Activated T-helper 1 cell treated with Interleukin-2 at 50 U/mL for 16 hours (primary cell): ENCODE measurements at places on chromosomes 1 and 21.

GRCh38 chr21:38459490-38459889 is 38.8 kb downstream of the ERG start:
- DNase-seq = no peak

GRCh38 chr1:176786274-176786673 is 323.3 kb downstream of the PAPPA2 start:
- no peak for DNase-seq

DNA sequence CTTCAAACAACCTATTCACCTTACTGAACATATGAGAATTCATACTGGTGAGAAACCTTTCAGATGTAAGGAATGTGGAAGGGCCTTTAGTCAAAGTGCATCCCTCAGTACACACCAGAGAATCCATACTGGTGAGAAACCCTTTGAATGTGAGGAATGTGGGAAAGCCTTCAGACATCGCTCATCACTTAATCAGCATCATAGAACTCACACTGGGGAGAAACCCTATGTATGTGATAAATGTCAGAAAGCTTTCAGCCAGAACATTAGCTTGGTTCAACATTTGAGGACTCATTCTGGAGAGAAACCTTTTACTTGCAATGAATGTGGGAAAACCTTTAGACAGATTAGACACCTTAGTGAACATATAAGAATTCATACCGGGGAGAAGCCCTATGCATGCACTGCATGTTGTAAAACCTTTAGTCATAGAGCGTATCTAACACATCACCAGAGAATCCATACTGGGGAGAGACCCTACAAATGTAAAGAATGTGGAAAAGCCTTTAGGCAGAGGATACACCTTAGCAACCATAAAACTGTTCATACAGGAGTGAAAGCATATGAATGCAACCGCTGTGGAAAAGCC is 13.2 kb upstream of the EXO5 start:
- no peak for DNase-seq

DNA sequence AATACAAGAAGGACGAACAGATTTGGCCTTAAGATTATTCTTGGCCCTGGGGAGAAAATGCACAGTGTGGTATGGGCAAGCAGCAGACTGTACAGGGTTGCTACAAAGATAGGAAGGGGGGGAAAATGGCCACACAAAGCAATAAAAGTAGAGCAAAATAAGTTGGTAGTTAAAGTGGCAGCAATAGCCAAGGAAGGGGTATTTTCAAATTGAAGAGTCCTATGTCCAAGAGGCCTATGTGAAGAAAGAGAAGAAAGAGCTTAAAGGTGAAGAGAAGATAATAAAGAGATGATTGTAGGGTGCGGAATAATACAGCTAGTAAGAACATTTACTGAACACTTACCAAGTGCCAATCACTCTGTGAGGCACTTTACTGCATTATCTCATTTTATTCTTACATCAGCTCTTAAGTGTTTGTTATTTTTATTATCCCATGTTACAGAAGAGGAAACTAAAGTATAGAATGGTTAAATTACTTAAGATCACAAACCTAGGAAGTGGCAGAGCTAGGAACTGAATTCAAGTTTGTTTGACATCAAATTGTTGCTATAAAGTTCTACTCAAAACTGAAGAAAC is 88.1 kb upstream of the TTC39A start:
- no peak for DNase-seq

DNA sequence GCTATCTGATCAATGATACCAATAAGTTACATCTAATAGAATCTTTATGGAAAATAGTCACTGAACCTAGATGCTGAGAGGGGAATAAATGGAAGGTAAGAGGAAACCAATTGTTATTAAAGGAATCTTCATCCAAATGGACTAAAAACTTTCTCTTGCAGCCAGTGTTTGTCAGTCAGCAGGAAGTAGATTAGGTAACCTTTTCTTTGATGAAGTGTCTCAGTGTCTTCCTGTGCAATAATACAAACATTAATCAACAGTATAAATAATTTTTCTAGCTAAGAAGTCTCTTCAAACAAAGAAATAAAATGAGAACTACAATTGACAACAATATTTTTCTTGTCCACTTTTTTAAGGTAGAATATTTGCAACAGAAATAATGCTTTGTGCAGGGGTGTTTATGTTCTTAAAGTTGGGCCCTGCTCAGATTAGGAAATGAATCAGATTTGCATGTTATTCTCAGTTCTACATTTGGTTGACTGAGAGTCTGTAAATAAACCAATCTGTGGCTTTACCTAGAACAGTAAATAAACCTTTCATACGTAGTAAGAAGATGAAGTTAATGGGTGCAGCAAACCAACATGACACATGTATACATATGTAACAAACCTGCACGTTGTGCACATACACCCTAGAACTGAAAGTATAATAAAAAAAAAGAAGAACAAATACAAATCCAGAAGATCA is 391.4 kb downstream of the MRPL39 start:
- no peak for DNase-seq

DNA sequence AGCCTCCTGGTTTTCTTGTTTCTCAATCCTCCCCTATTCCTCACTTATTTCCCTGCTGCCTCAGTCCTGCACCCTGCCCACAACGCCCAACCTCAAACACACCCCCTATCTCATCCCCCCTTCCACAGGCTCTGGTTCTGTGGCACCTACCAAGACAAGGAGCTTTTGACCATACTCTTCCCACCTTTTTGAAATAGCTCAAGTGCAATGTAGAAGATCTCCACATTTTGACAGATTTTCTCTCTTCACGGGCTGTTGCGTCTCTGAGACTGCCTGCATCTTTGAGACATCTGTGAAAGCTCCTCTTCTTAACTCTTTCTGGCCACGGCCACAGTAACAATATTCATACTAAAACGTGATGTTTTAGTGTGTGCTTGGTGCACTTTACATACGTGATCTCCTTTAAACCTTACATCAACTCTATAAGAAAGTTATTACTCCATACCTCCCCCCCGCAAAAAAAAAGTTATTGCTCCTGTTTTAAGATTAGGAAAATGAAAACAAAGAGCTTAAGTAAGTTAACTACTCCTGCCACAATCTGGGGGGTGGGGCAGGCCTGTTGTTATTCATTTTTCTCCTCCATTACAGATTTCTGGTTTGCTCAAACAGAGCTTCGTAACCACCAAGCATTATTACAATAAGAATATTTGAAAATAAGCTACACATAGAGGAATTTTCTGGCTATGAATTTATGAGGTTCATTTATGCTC is 1.8 kb upstream of the SERBP1 start:
- no peak for DNase-seq

- no peak for DNase-seq
Observed at GRCh38 chr1:60255565-60255964, 182.0 kb upstream of the C1orf87 start.

DNA sequence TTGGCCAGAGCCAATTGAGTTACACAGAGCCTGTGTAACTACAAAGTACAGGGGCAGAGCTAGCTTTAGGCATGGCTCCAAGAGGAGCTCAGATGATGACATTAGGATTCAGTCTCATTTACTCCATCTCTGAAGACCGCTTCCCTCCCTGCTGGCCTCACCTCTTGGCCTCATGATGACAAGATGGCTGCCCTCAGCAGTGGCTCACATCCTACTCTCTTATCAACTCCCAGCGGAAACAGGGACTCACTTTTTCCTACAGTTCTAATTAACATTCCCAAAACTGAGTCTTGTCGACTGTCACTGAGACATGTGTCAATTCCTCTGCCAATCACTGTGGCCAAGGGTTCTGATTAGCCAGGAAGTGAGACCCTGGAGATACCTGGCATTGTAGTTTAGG is 59.4 kb upstream of the ECE1 start:
- DNase-seq = no peak

- no peak for DNase-seq
Observed at GRCh38 chr1:19846338-19846737, 31.3 kb upstream of the RNF186 start.

- no peak for DNase-seq
Observed at GRCh38 chr1:18380288-18380687, 100.4 kb upstream of the KLHDC7A start.

GRCh38 chr1:2637442-2638145 is 4.8 kb upstream of the MMEL1 start:
- no peak for DNase-seq

DNA sequence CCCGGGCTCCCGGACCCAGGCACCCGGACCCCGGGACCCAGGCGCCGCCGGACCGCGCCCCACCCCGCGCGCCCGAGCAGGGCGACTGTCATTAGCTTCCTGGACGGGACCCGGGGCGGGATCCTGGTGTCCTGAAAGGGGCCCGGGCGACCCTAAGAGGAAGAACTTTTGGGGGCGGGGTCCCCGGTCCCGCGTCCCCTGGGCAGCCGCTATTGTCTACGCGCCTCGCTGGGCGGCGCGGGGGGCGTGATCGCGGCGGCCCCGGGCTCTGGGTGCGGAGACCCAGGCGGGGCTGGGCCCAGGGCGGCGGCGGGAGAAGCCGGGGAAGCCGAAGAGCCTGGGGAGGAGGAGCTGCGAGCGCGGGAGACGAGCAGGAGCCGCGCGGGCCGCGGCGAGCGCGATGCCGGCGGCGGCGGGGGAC is 465 bp downstream of the HUNK start:
- DNase-seq = no peak

GRCh38 chr1:176193023-176193422 is 14.1 kb downstream of the COP1 start:
- no peak for DNase-seq

GRCh38 chr1:16243936-16244649 is 7.1 kb upstream of the CPLANE2 start:
- DNase-seq = peak; percentile 52

GRCh38 chr1:85115933-85116332 is 67.6 kb upstream of the MCOLN3 start:
- no peak for DNase-seq

DNA sequence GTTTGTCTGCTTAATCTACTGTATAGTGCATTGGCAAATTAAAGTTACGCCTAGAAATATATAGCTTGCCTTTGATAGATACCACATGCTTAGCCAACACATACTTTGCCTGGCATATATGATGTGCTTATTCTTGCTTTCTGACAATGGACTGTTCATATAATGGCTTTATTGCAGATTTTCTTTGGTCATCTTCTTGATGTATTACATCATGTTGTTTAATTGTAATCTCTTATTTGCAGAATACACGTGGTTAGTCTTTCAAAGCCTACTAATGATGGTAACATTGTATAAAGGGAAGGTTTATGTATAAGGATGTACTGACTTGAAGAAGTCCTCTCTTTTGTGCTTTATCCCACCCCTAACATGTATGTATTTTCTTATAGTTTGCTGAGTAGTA is 201.5 kb downstream of the PDE4B start:
- DNase-seq = no peak

DNA sequence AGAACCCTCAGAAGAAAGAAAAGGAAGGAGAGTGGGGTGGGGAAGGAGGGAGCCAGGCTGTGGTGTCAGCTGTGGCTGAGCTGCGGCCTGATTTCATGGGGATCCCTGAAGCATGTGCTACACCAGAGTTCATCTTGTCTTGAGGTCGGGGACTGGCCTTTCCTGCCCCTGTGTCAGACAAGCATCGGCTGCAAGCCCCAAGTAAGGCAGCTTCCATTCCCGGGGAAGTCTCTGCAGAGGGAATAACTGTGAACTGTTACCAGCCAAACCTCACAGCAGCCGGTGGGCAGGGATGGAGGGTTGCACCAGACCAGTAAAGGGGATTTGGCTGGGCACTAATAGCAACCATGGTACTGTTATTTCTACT is 35.7 kb upstream of the BTG2 start:
- DNase-seq = no peak

GRCh38 chr1:213333121-213333520 is 282.1 kb downstream of the RPS6KC1 start:
- DNase-seq = no peak

- DNase-seq = no peak
Observed at GRCh38 chr1:232282498-232282897, 347.4 kb downstream of the SIPA1L2 start.

DNA sequence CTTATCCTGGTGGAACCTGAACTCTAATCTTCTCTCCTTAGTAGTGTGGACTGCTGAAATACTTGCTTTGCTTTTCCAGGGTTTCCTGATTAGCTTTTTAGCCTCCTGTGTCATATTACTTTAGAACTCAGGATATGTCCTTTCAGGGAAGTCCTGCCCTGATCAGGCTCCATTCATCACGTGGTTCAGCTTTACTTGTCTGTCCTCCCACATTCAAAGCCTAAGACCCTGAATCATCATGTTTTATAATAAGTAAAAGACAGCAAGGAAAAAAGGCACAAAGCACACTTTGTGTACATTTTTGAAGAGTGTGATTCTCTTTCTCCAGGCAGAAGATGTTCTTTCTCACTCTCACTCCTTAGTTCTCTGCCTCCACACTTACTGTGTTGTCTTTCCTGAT is 70.6 kb downstream of the PATJ start:
- DNase-seq = no peak

DNA sequence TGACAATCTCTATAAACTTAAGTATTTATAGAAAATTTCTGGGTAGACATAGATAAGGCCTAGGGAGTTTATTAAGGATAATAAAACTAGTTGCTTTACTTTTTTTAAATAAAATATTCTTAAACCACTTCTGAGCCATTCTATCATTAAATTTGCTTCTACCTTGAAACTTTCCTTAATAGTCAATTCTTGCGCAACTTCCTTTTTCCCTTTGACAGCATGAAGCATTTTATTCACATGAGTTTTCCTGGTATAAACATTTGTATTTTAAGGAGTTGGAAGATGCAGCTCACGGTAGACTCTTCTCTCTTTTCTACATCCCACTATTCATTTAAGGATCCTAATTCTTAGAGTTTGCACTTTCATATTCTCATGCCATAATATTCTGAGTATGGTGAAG is 75.8 kb upstream of the DPH5 start:
- DNase-seq = no peak

DNA sequence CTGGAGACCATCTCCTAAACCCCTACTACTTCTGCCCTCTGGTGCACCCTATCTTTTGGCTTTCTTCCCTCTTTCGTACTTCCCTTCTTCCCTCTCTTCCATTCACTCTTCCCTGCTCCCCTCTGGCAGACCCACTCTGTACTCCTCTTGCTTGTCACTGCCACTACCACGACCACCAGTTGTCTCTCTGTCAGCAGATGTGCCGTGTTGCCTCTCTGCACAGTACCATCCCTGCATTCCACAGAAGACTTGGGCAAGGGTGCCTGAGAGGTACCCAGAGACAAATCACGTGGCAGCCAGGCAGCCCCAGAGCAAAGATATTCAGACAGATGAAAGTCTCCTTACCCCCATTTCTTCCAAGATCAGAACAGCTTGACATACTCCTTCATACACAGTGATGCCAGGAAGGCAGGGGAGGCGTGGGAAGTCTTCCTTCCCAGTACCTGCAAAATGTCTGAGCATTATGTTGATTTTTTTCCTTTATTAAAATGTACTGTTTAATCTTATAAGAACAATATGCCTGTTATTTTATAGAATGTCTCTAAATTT is 15.0 kb downstream of the CAMSAP2 start:
- DNase-seq = no peak

- DNase-seq = no peak
Observed at GRCh38 chr1:233543338-233544255, 70.3 kb upstream of the KCNK1 start.

GRCh38 chr21:36835383-36835795 is 131.1 kb downstream of the HLCS start:
- DNase-seq = no peak

- DNase-seq = no peak
Observed at GRCh38 chr1:76257823-76258222, 183.3 kb downstream of the ST6GALNAC3 start.

- DNase-seq = no peak
Observed at GRCh38 chr1:229199261-229200243, 71.4 kb upstream of the RAB4A start.

- no peak for DNase-seq
Observed at GRCh38 chr1:108590957-108591356, 31.1 kb downstream of the EEIG2 start.
